Astrocyte (in vitro differentiated cells and primary cell): ENCODE measurements at places on chromosomes 6 and 20. TPM values are rescaled to one million over a fixed set of nuclear protein-coding genes. Genes with fewer than 3 reads are reported as not detected.

DNA sequence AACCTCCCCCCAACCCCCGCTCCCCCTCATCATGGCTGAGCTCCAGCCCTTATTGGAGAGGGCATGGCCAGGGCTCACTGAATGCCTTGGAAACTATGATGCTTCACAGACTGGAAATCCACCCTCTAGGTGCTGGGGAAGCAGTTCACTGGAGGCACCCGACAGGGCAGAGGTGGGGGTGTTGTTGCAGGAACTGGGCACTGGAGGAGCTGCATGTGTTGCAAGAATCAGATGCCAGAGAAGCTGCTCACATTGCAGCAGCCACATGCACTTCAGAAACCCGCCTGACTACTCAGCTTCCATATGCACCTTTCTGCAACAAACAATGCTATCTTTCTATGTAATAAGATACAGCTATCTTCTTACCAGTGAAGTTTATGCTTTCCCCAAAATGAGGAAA lies 7.9 kb upstream of the TBPL1 start:
- H3K27ac ChIP-seq, result no peak overlapping the region
- H3K4me3 ChIP-seq, result no peak overlapping the region
- peaks cover 3% of the 10 kb centered on the region for H3K27me3 ChIP-seq
- DNase-seq, result no peak
- no peaks in the 10 kb centered on the region for H3K4me1 ChIP-seq
- H3K36me3 ChIP-seq, result no peaks in the 10 kb centered on the region

- no peak for DNase-seq
- no peak overlapping the region for H3K27ac ChIP-seq
- H3K4me3 ChIP-seq, result no peak overlapping the region
- no peaks in the 10 kb centered on the region for H3K36me3 ChIP-seq
These were observed 57.4 kb downstream of the ASXL1 start for GRCh38 chr20:32415494-32415893.

GRCh38 chr20:63645218-63645617 lies 8.0 kb downstream of the STMN3 start:
- H3K4me1 ChIP-seq, result peaks cover 6% of the 10 kb centered on the region
- no peak overlapping the region for H3K27ac ChIP-seq
- DNase-seq, result no peak
- H3K4me3 ChIP-seq, result no peak overlapping the region
- no peaks in the 10 kb centered on the region for H3K27me3 ChIP-seq

DNA sequence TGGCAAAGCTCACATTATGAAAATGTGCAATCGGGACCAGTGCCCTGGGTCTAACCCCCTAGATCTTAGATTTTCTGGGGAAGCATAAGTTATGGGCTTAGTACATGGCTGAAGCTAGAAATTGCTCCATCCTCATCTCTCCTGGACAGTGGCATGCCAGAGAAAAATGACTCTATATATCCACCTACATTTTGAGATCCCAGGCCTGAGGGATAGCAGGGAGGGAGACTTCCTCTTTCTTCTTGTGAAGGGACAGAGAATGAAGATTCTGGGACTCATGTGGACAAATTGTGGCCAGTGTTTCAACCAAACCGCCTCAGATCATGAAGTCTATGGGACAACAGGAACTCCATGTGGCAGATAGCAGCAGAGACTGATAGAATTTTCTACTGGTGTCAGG lies 35.4 kb downstream of the GSTA2 start:
- no peaks in the 10 kb centered on the region for H3K27me3 ChIP-seq
- H3K4me3 ChIP-seq, result no peak overlapping the region
- no peaks in the 10 kb centered on the region for H3K36me3 ChIP-seq
- no peaks in the 10 kb centered on the region for H3K4me1 ChIP-seq

DNA sequence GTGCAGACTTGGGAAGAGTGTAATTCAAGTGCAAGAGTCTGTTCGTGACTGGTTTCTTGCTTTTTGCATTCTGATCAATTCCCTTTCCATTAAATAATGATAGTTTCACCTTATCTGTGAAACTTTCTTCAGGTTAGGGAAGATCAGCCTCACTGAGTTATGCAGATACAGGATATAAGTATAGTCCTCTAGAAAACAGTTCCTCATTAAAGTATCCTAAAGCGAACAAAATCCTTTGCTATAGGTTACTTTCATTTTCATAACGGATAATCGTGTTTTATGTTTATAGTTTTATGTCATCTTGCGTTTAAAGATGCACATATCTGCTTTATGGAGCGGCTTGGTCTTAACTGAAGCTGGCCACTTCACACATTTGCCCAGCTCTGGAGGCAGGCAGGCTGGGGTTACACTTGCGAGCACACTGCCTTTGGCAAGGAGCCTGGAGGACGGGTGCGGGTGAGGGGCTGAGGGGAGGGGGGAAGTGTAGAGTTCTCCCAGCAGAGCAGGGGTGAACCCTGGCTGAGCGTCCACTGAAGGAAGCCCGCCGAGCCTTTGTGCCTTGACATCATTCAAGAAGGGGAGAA lies 123.5 kb upstream of the IFNGR1 start:
- no peak for DNase-seq
- H3K27me3 ChIP-seq, result peaks cover 18% of the 10 kb centered on the region
- no peak overlapping the region for H3K27ac ChIP-seq
- no peaks in the 10 kb centered on the region for H3K36me3 ChIP-seq
- no peaks in the 10 kb centered on the region for H3K4me1 ChIP-seq

Gene CLPSL1
- total RNA-seq, result not detected in 2 replicates

Gene TBXT
- not detected in 2 replicates for total RNA-seq
